ENCODE measurements at places on chromosomes 2 and 18.

GRCh38 chr2:127118467-127118866 lies 11.5 kb upstream of the BIN1 start:
- no peak for DNase-seq

- DNase-seq: no peak
These were observed 3.9 kb upstream of the TMEM37 start for GRCh38 chr2:119427756-119428155.

GRCh38 chr18:48902023-48902855 lies 48.5 kb downstream of the SMAD7 start:
- DNase-seq: no peak

DNA sequence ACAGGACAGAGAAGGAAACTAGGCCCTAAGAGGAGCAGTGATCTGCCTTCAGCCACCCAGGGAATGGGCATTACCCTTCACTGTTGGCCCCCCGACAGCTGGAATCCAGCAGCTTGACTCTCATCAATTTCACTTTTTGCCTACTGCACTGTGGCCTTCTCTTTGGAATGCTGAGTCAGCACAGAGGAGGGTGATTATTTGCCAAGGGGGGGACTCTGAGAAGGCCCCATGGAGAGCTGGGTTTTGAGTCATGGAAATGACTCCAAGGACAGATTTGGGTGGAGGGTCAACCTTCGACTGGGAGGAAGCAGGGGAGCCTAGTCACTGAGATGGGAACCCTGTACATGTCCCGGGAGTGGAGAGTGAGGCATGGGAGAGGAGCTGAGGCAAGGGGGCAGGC lies 38.1 kb upstream of the NTSR2 start:
- no peak for DNase-seq

- no peak for DNase-seq
These were observed 282.1 kb downstream of the ZNF516 start for GRCh38 chr18:76212960-76213359.

GRCh38 chr2:112004253-112004645 lies 50.8 kb upstream of the TMEM87B start:
- no peak for DNase-seq

GRCh38 chr2:67465623-67466022 lies 68.5 kb downstream of the ETAA1 start:
- no peak for DNase-seq

DNA sequence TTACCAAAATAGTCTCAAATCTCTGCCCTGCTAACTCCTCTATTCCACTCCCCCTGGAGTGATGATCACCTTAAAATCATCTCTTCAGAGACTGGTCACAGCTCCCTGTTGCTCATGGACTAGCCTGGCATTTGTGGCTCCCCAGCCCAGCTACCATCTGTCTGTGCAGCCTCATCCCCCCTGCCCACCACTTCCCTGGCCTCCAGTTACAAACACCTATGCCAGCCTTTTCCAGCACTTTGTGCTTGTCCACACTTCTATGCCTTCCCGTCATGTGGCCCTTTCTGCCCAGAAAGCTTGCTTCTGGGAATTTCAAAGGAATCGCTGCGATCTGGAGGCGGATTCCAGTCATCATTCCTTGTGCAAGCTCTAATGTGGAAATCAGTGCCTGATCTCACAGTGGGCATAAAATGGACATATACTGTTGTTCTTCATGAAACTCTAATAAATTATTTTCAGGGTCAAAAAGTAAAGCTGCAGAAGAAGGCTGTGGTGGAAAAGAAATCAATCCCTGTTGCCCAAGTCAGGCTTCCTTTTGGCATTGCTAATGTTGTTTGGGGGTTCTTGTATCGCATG lies 19.4 kb downstream of the PLB1 start:
- DNase-seq: no peak

GRCh38 chr2:44596537-44597320 lies 235.0 kb downstream of the CAMKMT start:
- no peak for DNase-seq

DNA sequence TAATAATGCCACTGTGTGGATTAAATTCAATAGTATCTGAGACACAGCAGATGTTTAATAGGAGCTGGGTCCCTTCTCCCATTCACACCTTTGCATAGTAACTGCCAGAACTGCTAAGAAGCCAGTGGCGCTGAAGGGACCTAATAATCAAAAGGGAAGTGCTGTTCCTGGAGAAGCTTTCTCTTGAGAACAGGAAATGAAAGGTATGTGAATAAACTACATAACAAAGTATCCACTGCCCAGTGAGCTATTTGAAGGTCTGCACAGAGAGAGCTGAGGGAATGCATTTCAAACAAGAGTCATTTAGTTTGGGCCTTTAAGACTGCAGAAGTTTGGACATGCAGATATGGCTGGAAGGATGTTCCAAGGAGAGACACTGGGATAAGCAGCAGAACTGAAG lies 56.1 kb upstream of the KIDINS220 start:
- DNase-seq: no peak

DNA sequence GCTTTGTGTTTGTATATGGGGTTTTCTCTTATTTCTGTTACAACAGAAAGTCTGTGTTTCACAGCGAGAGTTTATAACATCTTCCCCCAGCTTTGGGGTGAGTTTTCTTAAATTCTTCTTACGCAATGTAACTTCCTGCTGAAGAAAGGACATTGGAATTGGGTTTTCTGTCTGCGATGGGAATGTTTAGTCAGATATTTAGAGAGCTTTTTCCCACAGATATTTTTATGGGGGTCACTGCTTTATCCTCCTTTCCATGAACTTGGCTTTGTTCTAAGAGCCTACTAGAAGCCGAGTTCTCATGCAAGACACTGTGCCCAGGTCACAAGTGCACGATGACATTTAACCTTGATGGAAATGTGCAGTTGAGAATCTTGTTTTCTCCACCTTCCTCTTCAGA lies 22.1 kb downstream of the B3GNT2 start:
- no peak for DNase-seq
